ENCODE measurements at places on chromosomes 5 and 9.

DNA sequence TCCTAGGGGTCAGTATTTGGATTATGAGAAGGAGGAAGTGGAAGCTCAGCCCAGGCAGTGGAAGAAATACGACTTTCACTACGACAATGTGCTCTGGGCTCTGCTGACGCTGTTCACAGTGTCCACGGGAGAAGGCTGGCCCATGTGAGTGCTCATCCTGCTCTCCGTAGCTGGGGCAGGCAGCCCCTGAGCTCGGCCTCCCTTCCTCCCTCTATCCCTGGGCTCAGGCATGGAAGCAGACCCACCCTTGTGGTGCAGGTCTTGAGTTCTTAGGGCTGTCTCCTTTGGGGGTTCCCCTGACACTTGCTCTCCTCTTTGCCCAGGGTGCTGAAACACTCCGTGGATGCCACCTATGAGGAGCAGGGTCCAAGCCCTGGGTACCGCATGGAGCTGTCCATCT lies 180.1 kb downstream of the CACNA1B start:
- DNase-seq = no peak

GRCh38 chr9:115250621-115251032 lies 132.7 kb upstream of the TNC start:
- no peak for DNase-seq

GRCh38 chr5:7960142-7960541 lies 91.2 kb downstream of the MTRR start:
- DNase-seq = no peak

- no peak for DNase-seq
Measured at GRCh38 chr5:95858023-95858461, 35.5 kb upstream of the GLRX start.

- DNase-seq = no peak
Measured at GRCh38 chr9:23938908-23939307, 112.9 kb upstream of the ELAVL2 start.

- no peak for DNase-seq
Measured at GRCh38 chr9:131129183-131129582, 3.8 kb downstream of the NUP214 start.

DNA sequence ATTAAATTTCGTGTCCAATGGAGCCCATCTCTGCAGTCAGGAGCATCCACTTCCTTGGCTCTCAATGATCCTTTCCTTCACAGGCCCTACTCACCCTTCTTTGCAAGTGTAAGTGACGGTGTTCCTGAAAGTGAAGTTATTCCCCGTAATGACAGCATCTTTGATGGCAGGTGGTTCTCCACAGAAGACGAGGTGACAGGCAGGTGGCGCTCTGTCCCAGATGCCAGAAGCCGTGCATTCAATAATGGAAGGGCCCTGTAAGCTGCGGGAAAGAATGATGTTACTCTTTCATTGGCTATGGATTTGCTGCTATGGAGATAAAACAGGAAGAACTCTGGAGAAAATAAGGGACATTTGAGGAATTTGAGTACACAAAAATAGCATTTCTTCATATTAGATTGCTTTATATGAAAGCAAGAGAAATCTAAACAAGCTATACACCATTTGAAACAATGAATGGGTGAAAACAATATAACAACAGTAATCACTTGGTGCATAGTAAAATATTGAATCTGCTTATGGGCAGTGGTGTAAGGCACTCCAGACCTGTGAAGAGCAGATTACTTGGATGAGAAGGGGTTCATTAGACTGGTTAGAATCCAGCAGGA lies 89.9 kb upstream of the TXNDC8 start:
- DNase-seq = no peak

- peak; percentile 99 for DNase-seq
Measured at GRCh38 chr9:137200311-137201204, at the start of gene TPRN. Gene TPRN, minus strand, starts transcription at chr9:137200741. Its CDS starts 30 bp downstream, at chr9:137200711.

DNA sequence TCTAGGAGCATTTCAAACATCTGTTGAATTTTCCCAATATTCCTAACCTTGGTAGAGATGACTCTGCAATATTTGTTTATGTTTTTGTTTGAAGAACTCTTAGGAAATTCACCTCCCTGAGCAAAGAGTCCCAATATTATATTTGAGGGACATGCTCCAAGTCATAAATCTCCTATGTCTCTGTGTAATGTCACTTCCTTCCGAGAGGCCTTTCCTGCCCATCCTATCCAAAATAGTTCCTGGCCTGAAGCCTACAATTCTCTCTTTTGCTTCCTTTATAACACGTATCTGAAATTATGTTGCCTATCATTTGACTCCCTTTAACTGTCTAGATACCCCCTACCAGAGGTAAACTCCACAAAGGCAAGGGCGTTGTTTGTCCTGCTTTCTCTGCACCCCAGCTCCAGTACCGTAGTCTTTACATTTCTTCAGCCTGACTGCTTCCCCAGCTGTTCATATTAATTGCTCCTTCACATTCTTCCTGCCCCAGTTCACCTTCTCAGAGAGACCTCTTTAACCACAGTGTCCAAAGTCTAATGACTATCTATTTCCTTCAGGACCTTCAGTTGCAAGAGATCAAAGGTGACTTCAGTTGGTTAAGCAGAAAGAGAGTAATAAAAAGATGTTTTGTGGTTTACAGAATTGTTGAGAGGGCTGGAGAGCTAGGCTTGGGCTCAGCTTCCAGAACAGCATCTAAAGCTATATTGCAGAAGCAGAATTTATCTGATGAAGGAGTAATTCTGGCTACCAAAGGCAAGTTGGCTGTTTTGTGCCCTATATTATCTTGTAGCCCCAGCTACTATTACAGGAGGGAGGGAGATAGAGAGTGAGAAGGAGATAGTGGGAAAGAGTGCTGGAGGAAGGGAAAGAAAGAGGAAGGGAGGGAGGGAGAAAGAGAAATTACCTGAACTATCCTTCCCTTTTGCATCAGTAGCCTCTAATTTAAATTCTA lies 109.3 kb upstream of the TMEM161B start:
- DNase-seq = no peak

GRCh38 chr5:9529041-9529480 lies 16.8 kb downstream of the SEMA5A start:
- no peak for DNase-seq

DNA sequence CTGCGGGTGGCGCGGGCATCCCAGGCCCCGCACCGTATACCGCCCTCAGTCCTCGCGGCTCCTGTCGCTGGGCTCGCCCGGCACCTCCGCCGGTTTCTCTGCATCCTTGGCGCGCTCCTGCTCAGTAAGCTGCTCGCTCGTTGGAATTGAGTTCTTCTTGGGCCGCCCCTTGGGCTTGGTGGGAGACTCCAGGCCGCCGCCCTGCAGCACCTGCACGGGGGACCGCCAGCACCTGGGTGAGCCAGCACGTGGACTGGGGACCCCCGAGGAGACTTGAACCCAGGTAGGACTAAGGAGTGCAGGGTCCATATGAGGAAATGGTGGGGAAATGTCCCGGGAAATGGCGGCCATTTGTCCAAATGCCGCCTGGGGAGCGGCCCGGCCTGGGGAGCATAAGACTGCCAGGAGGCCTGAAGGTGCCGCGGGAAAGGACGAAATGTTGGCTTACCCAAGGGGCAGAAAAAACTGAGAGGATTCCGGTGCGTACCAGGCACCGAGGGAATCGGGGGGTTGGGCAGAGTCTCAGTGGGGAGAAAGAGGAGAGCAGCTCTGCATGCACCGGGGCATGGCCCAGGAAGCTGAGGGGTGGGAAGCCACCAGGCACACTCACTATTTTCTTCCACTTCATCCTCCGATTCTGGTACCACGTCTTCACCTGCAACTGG lies 2.9 kb downstream of the BARX1 start:
- DNase-seq = no peak

DNA sequence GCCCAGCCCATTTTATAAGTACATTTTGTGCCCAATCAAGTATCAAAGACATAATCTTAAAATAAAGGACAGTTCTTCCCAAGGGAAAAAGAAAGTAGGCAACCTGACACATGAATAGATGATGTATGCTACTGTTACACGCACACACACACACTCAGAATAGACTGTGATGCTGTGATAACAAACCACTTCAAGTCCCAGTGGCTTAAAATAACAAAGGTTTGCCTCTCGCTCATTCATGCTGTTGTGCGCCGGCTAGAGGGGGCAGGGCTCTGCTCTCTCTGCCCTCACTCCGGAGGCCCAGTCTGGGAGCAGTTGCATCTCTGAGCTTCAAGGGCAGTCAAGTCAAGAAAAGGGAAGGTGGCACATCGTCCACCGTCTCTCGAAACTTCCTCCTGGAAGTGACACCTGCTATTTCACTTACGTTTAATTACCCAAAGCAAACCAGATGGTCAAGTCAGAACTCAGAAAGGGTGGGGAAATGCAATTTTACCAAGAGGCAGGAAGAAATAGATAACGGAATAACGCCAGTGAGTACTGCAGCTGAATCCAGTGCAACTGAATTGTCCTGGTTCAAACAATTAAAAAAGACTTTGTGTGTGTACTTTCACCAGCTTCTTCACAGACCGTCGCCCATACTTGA lies 43.3 kb downstream of the ANKRD33B start:
- DNase-seq = peak; percentile 64

DNA sequence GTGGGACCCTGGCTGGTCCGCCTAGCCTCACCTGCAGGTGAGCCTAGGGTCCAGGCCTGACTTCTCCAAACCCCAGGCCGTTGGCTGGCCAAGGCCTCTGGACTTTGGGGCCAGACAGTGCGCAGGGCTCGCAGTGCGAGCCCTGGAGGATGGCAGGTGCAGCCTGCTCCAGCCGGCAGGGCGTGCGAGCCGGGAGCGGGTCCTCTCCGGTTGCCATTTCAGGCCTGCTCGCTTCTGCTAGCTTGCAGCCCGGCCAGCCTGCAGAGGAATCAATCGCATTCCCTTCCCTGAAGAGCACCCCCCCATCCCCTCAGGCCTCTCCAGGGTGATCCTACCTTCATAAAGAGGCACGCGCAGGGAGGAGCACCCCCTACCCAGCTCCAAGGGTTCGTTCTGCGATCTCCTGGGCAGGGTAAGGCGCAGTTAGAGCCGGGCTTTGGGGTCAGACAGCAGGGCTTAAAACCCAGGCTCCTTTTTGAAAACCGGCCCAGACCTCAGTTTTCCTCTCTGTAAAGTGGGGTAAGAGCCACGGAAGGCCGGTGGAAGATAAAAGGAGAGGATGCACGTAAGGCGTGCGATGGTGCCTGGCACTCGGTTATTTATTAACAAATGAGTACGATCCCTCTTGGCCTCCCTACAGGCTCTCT lies 6.2 kb downstream of the BARHL1 start:
- DNase-seq = no peak

GRCh38 chr9:98219364-98219716 lies 26.9 kb upstream of the CORO2A start:
- no peak for DNase-seq
